GM06990 (cell line): ENCODE measurements at places on chromosomes 3 and 15.

GRCh38 chr3:31592764-31593163 lies 60.0 kb downstream of the STT3B start:
- no peak for DNase-seq

DNA sequence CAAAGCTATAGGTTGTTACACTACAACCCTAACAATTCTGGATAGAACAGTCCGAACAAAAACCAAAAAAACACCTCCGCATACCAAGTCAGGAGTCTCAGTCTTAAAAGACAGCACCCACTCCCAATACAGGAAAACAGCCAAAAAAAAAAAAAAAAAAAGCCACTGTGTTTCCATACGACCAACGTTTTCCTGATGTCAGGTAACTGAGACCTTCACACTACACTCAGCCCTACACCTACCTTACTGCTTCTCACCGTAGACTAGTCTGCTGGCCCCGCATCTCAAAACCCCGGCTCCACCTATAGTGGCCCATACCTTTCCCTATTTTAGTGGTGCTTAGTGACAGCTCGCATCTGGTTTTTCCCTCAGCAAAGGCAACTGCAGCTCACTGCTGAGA lies 339.5 kb upstream of the ADAMTS9 start:
- DNase-seq: no peak

DNA sequence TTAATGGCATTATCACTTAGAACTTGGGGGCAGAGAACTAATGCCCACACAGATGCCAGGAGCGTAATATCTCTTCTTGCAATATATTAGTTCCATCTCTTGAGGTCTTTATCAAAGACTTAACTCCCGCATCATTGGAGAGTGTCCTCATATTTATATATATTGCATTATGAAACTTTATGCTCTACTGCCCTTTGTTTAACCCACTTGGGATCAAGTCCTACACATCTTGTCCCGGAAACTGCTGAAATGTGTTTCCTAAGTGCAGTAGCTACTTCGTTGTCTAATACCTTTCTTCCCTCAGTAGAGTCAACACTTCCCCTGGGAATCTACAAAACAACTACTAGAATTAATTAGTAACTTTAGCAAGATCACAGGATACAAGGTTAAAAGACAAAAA lies 1029.2 kb downstream of the OTOL1 start:
- no peak for DNase-seq

DNA sequence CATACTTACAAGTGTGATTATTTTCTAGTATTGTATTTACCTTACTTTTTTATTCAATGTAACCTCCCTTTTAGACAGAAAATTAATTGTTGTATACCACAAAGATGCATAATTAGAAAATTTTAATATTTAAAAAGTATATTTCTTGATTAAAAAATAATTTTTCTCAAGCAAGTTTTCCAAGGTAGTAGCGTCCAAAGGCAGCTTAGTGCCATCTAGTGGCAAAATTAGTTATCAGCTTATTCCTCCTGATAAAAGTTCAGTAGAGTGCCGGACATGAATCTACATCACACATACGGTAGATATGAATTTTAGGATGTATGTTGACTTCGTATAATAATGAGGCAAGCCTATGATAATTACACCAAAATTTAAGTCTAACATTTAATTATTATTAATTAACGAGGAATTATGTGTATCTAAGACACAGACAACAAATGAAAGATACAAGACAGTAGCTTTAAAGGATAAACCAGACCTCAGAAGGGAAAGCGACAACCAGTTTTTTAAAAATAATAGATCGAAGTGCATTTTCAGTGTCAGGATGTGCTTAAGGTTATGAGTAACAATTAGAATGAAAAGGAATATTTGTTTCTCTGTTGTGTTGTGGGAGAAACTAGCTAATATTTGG lies 405.9 kb downstream of the ROBO1 start:
- no peak for DNase-seq

- DNase-seq: no peak
These were observed 11.4 kb downstream of the RSRC1 start for GRCh38 chr3:158121295-158121694.
